Right ventricle myocardium inferior (tissue), 1 donor: ENCODE measurements at places on chromosomes 4 and X.
A peak's percentile ranks its signal among the peaks of the same experiment; 100 is the strongest.

GRCh38 chr4:122827258-122827878, 737 bp downstream of the FGF2 start:
- peak; percentile 71 for DNase-seq

DNA sequence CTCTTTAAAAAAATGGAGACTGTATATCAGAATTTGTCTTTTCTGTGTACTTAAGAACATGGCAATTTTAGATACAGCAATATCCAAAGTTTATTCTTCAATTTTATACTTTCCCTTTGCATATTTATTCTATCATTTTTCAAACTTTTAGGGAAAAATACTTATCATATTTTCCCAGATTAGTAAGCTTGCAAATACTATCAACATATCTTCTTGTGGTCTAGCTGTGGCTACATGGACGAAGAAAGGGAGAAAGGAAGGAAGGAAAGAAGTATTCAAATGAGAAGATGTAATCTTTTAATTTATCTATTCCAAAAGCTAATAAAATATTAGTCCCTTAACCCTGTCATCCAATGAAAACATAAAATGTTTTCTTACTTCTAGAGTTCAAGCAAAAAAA, 797.8 kb upstream of the GALNTL6 start:
- no peak for DNase-seq

DNA sequence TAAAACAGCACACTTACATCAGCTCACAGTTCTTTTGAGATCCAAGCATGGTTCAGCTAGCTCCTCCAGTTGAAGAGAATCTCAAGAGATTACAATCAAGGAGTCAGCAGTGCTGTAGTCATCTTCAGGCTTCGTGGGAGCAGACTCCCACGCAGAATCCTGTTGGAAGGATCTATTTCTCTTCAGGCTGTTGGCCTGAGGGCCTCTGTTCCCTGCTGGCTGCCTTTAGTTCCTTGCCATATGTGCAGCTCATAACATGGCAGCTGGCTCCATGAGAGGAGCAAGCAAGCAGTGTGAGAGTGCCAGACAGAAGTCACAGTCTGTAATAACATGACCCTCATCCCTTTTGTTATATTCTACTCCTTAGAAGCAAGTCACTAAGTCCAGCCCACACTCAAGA, 168.6 kb downstream of the COX18 start:
- no peak for DNase-seq

DNA sequence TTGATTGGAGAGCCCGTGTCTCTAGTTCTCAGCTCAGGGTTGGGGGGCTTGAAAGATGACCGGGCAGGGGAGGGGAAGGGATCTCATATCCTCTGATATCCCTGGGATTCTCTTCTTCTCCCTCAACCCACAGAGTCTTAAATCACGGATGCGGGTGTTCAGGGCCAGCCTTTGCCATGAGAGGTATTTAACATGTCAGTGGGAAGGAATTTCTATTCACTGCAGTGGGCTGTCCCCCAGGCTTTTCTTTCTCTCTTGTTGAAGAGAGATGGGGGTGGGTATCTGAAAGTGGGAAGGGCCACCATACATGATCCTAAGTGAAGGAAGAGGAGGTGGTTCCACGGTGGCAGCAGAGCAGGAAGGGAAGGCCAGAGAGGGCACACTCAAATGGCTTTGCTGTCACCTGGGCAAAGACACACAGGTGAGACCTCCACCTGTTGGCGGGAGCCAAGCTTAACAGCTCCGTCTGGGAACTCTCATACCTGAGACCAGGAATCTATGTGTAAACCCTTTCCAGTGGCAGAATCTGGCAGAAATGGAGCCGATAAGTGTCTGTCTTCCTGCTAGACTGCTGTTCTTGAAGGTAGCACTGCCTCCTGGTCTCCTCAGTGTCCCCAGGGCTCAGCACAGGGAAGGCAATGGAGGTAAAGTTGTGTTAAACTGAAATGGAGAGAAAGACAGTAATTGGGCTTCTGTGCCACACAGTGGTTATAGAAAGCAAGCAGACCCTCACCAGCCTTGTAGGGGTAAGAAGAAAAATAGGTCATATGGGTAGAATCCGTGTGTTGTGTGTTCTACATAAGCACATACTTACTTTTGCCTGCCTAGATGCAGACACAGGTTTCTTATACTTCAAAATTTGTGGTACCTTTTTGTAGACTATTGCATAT, 49.4 kb downstream of the RHOH start:
- DNase-seq = no peak

DNA sequence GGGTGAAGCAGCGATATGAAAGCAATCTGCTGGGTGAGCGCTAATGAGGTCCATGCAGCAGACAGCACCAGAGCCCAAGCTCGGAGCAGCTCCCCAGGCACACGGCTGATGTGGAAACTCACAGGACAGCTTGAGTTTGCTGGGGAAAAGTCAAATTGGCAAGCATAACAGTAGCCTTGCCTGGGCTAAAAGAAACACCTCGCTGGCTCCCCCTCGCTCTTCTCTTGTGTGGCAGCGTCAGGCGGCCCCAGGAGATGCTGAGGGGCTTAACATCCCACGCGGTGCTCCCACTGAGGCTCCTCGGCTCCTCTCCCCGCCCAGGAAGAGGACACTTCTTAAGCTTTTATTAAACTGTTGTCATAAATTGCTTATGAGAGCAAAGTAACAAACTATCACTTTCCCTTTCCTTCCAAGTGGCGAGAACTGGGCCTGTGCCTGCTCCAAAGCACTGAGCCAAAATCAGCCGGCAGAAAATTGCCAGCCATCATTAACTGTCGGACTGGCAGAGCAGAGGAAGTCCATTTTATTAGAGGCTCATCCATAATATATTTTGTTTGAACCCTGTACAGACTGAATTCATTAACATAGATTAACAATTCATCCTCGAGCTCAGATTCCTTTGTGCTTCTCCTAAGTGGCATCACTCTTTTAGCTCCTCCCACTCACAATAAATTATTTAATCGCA, 111.4 kb downstream of the TSPAN5 start:
- DNase-seq = no peak

- DNase-seq = no peak
These were observed 146.9 kb downstream of the DCHS2 start for GRCh38 chr4:154344686-154345085.

GRCh38 chr4:48483777-48484493, 792 bp downstream of the SLC10A4 start:
- no peak for DNase-seq

GRCh38 chrX:111568354-111568753, 56.9 kb downstream of the SERTM2 start:
- DNase-seq = no peak

DNA sequence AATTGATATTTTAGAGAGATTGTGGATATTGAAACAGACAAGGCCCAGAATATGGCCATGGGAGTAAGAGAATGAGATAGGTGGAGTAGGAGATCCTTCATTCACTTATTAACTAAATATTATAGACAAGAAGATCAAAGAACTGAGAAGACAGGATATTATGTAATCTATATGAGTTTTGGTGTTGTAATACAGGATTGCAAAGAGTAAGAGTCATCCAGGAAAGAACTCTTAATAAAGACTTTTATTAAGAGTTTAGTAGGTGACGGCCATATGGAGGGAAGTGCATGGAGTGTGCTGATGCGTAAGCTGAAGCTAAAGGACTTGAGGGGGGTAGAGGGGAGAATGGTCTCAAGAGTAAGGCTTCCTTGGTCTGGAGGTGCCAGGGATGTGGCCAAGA, 153.7 kb downstream of the VEGFC start:
- no peak for DNase-seq

DNA sequence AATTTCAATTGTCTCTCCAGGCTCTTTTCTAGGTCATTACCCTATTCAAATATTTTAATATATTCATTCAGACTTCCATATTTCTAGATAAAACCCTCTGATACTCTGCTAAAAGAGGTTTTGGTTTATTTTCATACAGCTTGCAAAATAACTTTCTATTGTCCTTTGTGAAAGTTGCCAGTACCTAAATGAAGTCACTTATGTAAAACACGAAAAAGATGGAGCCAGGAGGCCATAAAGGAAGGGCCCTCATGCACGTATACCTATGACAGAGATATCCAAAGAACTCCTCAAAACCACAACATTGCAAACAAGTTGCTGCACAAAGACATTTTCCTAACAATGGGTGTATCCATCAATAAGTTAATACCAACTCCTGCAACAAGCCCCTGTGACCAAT, 25.7 kb upstream of the ELOVL6 start:
- DNase-seq = no peak

GRCh38 chr4:109989044-109989443, 76.4 kb downstream of the EGF start:
- DNase-seq = no peak

DNA sequence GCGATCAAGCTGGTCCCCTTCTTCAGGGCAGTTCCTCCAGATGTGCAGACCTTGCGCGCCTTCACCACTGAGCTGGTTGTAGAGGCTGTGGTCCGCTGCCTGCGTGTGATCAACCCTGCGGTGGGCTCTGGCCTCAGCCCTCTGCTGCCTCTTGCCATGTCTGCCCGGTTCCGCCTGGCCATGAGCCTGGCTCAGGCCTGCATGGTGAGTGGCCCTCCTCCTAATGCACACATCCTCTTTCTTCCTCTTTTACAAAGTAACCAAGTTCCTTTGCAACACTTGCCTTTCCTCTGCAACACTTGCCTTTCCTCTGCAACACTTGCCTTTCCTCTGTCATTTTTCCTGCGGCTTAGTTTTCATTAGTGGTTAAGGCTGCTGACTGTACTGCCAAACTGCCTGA, 1.8 kb downstream of the CCDC22 start:
- DNase-seq = peak; percentile 77

DNA sequence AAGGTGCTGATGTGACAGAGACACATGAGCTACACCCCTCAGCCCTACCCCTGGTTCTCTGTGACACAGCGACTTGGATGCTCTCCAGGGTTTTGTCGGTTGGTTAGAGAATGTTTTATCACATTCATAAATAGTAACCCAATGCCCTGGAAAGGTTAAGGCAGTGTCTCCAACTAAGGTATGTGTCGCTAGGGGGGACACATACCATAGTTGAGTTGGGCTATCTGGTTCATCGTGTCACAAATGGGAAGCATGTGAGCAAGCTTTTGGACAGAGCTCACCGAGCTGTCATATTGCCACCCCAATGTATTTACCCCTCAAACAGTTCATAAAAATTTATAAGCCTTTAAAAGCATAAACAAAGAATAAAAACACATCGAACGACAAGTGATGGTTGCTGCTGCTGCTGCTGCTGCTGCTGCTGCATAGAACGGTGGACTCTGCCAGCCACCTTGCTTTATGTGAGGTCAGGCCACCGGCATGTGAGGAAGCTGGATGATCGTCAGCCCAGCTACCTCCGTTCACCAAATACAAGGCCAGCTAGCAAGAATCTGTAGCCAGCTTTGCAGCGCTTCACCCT, 55.9 kb downstream of the STOX2 start:
- DNase-seq = peak; percentile 66

- DNase-seq = no peak
These were observed 418.9 kb downstream of the CCSER1 start for GRCh38 chr4:90546114-90546513.

DNA sequence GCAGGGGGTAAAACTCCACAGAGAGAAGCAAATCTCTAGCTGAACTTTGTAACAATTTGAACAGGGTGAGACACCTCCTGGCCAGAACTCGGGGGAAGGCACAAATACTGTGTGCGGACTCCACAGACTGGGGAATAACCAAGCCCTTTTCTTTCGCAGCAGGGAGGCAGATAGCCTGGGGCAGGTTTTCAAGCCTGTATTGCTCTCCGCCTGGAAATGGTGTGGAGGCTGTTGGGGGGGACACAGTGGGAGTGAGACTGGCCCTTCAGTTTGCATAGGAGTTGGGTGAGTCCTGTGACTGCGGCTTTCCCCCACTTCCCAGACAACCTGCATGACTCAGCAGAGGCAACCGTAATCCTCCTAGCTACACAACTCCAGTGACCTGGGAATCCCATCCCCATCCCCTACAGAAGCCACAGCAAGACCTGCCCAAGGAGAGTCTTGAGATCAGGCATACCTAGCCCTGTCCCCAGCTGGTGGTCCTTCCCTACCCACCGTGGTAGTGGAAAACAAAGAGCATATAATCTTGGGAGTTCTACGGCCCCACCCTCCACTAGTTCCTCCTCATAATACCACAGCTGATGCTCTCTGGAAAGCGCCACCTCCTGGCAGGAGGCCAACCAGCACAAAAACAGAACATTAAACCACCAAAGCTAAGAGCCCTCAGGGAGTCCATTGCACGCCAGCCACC, 12.9 kb upstream of the SMPX start:
- no peak for DNase-seq
